ENCODE measurements at places on chromosomes 4 and X.

DNA sequence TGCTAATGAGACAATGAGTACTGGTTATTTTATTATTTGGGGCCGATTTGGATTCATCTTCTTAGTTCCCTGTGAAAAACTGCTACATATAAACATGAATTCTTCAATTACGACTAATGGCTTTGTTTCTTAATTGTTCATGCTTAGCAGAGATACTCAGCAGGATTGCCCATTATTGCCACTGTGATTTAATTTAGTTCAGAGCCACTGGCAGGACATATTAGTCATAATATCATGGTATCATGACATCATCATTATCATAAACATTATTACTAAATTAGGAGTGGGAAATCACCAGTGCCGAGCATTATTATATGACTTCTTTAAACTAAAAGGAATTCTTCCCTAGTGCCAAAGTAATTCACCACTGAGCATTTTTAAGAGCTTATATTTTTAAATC lies 201.4 kb downstream of the SPOCK3 start:
- DNase-seq = peak; percentile 26

- no peak for DNase-seq
These were observed 1.2 kb upstream of the PPARGC1A start for GRCh38 chr4:23891064-23891421.

- DNase-seq = peak; percentile 34
These were observed 603 bp downstream of the MAD2L1 start for GRCh38 chr4:120065974-120066516.

DNA sequence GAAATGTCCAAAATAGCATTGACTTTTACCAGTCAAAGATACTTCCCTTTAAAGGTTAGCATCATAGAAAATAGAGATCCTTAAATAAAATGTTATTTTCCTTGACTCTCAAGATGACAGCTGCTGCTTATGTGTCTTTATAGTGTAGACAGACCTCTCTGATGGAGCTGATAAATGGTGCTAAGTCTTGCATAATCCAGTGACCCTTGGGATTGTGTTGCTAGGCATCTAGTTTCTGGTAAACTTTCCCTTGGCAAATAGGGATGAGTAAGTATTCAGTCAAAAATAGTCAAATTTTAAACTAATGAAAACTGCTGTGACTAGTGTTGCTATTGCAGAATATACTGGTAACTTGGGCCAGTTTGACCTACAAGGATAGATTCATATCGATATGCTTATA lies 53.6 kb downstream of the MBNL3 start:
- DNase-seq = peak; percentile 5

DNA sequence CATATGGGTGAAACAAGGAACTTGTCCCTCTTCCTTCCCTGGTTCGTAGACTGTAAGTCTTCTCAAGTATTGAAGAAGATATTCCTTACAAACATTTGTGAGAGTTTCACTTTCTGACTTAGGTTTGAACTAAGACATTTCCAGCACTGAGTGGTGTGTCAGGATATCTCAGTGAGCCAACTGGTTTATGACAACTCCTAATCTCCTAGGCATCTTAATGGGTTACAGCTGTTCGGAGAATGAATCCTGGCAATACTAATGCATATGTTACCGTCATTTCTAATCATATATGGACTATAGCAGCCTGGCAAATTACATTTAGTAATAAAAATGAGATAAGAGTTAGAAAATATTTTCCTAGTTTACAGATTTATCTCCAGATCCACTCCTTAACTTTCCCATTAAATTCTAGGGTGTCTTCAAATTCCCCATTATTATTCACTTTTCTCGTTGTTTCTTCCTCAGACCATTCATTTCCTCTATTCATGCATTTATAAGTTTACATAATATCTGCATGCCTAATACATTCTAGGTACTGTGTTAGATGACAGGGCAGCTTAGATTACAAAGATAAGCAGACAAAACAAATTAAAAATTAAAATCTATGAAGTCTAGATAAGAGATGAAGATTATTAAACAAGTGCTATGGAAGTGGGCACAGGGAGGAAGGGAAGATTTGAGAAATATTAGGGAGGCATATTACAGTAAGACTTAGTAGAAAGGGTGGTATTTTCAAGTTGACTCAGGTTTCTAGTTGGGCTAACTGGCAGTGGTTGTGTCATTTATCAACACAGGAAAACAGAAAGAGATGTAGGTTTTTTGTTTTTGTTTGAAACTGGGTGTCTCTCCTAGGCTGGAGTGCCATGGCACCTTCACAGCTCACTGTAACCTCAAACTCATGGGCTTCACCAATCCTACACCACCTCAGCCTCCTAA lies 173.9 kb downstream of the WDFY3 start:
- DNase-seq = no peak

DNA sequence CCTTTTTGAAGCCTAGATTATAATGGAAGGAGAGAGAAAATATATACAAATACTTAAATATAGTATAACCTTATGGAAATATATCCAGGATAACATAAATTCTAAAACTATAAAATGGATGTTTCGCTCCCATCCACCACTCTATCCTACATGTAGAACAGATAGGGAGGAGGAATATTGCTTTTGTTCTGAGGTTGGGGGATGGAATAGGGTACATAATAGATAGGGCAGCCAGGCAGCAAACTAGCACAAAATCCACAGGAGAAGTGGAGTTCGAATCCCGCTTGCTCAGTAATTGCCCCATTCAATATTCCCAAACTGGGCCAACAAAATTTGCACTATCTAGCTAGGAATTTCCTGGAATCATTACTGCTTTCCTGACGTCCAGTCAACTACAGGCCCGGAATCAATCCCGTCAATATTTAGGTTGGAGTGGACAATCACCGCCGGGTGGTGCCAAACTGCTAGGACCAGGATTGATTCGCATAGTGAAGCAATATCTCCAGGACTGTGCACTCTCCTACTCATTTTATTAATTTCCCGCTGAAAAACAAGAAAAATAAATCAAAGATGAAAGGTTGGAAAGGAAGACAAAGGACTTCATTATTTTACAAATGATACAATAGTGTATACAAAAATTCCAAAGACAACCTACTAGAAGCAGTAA lies 40.4 kb upstream of the PAPSS1 start:
- DNase-seq = peak; percentile 42

DNA sequence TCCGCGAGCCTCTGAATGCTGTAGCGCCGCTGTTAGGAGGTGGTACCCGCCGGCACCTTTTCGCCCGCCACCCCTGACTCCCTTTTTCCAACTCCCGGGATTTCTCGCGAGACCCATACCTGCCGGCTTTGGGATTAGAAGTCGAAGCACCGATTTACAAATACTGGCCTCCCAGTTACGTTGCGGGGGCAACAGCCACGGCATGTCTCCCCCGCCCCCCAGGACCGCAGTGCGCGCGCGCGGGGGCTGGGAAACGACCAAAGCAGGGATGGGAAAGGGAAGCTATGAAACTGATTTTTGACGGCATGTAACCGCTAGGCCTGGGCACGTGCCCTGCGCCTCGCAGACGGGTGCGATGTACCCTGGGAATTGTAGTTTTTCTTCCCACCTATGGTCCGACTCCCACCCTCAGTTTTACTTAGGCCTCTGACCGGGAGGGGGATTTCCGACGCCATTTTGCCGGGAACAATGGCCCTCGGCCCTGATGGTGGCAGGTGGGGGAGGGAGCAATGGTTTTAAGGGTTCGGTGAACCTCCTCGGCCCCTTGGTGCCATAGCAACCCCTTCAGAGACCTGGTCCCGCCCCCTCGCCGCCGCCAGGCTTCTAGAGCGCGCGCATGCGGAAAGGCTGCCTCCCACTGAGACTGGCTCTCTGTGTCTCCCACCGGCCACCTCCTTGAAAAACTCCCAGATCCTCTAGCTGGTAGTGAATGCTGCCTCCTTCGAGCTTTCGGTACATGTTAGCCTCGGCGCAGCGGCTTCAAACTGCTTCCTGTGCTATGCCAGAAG lies 772 bp upstream of the WNK3 start:
- DNase-seq = peak; percentile 74

DNA sequence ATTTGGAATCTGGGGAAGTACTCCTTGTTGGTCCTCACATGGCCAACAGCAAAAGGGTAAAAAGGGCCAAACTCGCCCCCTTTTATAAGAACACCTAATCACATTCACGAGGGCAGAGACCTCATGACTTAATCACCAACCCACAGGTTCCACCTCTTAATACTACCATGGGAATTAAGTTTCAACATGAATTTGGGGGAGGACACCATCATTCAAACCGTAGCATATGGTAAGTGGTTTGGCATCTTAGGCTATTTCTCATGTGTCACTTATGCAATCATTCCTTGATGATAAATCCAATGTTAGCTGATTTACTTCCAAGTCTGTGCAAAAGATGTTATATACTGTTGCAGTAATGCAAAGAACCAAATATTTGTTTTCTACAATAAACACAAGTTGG lies 302.9 kb upstream of the FAM241A start:
- DNase-seq = no peak

DNA sequence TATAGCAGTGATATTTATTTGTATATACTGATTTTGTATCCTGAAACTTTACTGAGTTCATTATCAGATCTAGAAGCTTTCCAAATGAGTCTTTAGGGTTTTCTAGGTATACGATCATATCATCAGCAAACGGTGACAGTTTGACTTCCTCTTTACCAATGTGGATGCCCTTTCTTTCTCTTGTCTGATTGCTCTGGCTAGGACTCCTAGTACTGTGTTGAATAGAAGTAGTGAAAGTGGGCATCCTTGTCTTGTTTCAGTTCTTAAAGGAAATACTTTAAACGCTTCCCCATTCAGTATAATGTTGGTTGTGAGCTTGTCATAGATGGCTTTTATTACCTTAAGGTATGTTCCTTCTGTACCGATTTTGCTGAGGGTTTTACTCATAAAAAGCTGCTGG lies 37.5 kb downstream of the CBR4 start:
- DNase-seq = no peak

Measured in M059J (cell line).